Thyroid gland (tissue), 4 donors: ENCODE measurements at places on chromosomes 2 and 18.

DNA sequence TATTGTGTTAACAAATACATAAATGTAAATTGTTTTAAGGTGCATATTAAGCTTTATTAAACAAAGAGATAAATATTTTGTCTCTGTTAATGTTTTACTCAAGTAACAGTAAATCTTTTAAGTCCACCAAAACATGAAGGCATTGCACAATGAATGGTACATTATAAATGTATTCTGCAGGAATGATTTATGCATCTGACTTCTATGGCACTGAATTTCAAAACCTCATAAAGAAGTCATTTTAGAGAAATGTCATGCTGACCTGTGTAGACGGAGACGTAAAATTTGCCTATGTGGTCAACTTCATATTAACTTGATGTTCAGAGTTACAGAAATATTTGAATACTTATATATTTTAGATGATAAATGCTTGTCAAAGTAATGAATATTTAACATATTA, 194.7 kb downstream of the BABAM2 start:
- no peak overlapping the region for H3K4me3 ChIP-seq
- no peaks in the 10 kb centered on the region for H3K4me1 ChIP-seq
- no peaks in the 10 kb centered on the region for H3K27me3 ChIP-seq
- H3K36me3 ChIP-seq, result no peaks in the 10 kb centered on the region
- no peak overlapping the region for H3K27ac ChIP-seq
- DNase-seq, result no peak

DNA sequence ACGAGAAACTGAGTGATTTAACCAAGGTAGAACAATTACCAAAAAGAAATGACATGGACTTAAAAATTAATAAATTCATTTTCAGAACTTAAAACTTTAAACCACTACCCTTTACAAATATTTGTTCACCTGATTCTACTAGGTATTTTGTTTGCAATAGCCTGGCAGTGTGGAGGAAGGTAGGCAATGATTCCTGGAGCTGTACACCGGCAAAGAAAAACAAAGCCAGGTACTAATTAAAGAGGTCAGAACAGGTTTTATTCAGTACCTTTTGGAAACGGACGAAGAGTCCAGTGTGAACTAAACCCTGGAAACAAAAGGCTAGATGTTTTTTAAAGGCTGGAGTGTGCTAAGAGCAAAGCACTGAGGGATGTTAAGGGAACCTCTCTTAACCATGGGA, 561.3 kb upstream of the FSHR start:
- H3K27ac ChIP-seq, result no peak overlapping the region
- H3K36me3 ChIP-seq, result no peaks in the 10 kb centered on the region
- no peaks in the 10 kb centered on the region for H3K4me1 ChIP-seq
- no peak overlapping the region for H3K4me3 ChIP-seq
- no peaks in the 10 kb centered on the region for H3K27me3 ChIP-seq
- DNase-seq, result no peak

DNA sequence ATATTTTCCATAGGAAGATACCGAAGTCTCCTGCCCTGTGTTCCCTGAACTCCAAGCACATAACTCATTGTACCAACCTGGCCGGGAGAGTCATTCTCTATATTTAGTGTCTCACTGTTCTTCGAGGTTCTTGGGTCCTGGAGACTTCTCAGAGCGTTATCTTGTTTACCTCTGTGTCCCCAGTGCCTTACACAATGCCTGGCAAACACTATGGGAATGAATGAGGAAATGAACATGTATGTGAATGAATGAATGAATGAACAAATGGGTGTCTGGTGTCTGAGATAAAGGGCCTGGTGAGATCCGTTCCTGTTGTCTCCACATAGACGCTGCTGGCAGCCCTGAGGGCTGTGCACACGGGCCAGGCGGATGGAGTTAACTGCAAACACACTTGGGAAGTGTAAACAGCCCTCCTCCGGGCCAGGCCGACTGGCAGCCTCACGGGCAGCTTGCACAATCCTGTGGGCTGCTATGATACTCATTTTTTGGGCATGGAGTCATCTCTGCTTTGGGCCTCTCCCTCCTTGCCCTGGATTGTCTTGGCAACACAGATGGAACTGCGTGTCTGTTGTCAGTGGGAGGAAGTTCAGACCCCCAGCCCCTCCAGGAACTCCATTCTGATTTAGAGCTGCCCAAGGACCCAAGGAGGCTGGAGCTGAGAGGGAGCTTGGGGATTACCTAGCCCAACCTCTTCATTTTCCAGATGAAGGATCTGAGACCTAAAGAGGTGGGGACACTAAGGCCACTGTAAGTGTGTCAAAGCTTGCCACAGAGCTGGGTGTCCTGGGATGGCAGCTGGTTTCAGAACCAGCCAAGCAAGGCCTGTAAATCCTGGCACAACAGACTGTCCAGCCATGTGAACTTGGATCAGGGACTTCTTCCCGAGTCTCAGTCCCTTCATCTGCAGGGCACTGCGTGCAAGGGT, 124.4 kb downstream of the INHBB start:
- H3K27me3 ChIP-seq, result no peaks in the 10 kb centered on the region
- peaks cover 42% of the 10 kb centered on the region for H3K4me1 ChIP-seq
- peak; percentile 57 for DNase-seq
- H3K4me3 ChIP-seq, result no peak overlapping the region

- no peak overlapping the region for H3K27ac ChIP-seq
- no peaks in the 10 kb centered on the region for H3K36me3 ChIP-seq
- no peaks in the 10 kb centered on the region for H3K27me3 ChIP-seq
Observed at GRCh38 chr2:133221398-133221797, 346.9 kb downstream of the NCKAP5 start.

GRCh38 chr2:234703258-234703657, 206.4 kb upstream of the ARL4C start:
- H3K4me1 ChIP-seq, result no peaks in the 10 kb centered on the region
- no peak for DNase-seq
- H3K4me3 ChIP-seq, result no peak overlapping the region
- H3K36me3 ChIP-seq, result no peaks in the 10 kb centered on the region

DNA sequence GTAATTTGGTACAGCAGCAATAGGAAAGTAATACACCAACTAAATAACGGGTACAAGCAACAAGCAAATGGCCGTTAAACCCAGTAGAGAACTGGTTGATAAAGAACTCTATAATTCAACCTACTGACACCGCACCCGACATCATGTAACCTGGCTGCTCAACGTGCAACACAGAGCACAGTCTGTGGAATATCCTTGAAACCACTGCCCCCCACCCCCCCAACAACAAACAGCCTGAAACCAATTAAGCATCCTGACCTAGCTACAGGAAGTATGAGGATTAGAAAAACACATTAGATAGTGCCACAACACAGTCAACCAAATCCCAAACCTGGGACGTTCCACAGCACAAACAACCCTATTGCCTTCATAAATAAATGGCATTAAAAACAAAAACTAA, 23.5 kb downstream of the HDLBP start:
- no peak for DNase-seq
- H3K36me3 ChIP-seq, result no peaks in the 10 kb centered on the region
- no peaks in the 10 kb centered on the region for H3K27me3 ChIP-seq
- H3K27ac ChIP-seq, result no peak overlapping the region
- no peak overlapping the region for H3K4me3 ChIP-seq
- no peaks in the 10 kb centered on the region for H3K4me1 ChIP-seq

DNA sequence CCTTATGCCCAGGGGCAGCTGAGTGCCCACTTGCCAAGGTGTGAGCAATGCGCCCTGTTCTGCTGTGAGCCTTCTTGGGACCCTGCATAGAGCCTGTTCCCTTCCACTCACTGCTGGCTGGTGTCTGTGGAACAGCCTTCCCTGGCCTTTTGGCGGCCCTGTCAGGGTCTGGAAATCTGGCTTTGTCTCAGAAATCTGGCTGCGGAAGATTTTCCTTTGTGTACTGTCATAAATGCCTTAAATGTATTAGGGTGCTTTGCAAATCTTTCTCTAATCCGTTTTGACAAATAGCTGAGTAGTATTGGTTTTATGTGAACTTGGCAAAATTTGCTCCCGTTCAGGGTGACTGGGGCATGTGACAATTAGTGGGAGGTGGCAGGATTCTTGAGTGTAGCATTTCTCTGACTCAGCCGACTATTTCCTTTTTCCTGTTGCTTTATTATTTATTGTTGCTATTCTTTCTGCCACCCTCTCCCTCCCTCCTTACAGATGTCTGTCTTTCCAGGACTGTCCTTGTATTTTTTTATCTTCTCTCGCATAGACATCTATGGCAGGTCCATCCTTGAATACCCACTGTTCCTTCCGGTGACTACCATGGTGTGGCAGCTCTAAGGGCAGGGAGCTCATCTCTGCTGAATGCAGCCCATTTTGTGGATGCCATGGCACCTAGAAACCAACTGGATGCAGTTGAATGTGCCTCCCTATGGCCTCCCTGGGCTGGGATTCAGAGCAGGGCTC, 41.8 kb downstream of the LDLRAD4 start:
- H3K4me1 ChIP-seq, result peaks cover 34% of the 10 kb centered on the region
- H3K27me3 ChIP-seq, result no peaks in the 10 kb centered on the region
- DNase-seq, result no peak
- H3K36me3 ChIP-seq, result no peaks in the 10 kb centered on the region
- H3K4me3 ChIP-seq, result no peak overlapping the region

DNA sequence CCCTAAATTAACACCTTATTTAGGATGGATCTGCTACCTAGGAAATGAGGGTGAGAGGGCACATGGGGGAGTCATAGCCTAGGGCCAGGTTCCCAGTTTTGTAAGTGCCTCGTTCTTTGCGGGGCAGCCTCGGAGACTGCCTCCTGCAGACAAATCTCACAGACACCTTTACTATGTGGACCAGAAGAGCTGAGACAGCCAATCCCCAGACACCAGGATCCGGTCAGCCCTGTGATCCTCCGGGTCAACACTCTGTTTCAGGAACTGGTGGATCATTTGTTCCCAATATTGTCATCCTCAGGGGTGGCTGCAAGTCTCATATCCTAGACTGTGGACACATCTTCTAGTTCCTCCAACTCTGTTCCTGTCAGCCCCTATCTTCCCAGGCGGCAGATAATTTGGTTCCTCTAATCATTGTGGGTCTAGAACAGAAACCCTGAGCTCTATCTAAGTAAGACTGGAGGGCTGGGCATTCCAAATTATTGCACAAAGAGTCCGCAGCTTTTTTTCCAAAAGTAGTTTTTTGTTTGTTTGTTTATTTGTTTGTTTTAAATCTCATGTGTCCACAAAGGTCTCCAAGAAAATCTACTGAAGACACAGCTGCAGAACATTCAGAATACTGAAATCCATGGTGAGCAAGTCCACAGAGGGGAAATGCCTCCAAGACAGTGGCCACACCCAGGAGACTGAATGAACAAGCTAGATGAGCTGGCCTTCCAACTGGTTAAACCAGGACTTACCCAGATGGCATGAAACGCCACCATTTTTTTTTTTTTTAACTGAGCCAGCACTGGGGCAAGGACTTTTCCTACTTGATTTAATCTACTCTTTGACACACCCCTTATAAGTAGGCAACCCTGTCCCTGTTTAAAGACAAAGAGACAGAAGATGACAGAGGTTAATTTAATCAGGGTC, 6.2 kb upstream of the GDF7 start:
- H3K4me1 ChIP-seq, result peaks cover 8% of the 10 kb centered on the region
- no peak overlapping the region for H3K27ac ChIP-seq
- H3K36me3 ChIP-seq, result no peaks in the 10 kb centered on the region
- no peak for DNase-seq
- peaks cover 7% of the 10 kb centered on the region for H3K27me3 ChIP-seq

DNA sequence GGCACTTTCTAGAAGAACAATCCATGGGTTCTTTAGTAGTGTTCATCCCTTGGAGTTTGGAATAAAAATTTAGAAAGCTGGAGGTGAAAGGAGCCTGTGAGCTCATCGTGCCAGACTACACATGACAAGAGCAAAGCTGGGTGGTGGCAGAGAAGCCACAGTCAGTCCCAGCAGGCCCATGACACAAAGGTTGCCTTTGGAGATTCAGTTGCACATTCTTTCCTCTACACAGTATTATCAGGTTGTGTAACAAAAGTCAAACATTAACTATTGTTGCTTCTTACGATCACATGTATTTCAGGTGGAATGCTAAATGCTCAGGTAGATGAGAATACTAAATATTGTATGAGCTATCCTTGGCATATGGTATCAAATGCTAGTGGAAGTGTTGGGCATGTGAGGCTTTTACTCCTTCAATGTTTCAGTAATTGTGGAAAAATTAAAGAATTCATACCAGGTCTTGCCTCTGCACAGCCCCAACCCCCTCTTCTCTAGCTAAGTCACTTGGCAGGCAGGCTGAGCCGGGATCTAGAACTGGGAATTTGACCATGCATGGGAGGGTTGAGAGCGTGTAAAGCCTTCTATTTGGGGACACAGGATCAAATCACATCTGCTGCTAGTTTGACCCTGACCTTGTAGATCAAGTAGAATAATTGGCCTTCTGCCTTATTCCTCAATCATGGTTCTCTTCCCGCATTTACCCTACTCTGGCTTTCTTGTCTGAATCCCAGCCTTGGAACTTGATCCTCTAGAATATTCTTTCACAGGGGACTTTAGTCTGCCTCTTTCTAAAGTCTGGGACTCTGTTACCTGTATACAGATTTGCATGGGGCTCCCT, 230.9 kb downstream of the GCA start:
- H3K4me1 ChIP-seq, result no peaks in the 10 kb centered on the region
- DNase-seq, result no peak
- H3K36me3 ChIP-seq, result no peaks in the 10 kb centered on the region
- H3K4me3 ChIP-seq, result no peak overlapping the region

GRCh38 chr18:4831791-4832375, 365.2 kb downstream of the AKAIN1 start:
- no peak for DNase-seq
- H3K36me3 ChIP-seq, result no peaks in the 10 kb centered on the region
- H3K27ac ChIP-seq, result no peak overlapping the region
- no peaks in the 10 kb centered on the region for H3K27me3 ChIP-seq
- H3K4me3 ChIP-seq, result no peak overlapping the region
- no peaks in the 10 kb centered on the region for H3K4me1 ChIP-seq
